ENCODE measurements at places on chromosomes 7 and 10. TPM values are rescaled to one million over a fixed set of nuclear protein-coding genes. Genes with fewer than 3 reads are reported as not detected.

- DNase-seq = no peak
- no peaks in the 10 kb centered on the region for H3K27me3 ChIP-seq
- H3K4me3 ChIP-seq = no peak overlapping the region
- H3K27ac ChIP-seq = no peak overlapping the region
These were observed 26.1 kb downstream of the KLRG2 start for GRCh38 chr7:139457153-139457946.

DNA sequence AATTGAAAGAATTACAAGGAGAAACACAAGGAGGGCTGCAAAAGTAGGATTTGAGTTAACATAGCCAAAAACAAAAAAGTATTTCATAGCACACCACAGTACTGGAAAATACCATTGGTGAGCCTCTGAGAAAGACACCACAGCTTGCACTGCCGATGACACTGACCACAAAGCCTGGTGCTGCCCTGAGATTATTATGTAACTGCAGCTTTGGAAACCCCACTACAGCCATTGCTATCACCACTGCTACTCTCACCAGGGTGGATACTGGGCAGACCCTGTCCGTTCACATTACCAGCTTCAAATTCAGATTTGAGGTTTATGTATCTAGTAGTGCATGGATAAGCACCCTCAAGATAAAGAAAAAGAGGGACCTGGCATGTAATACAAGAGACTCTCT, 1246.7 kb upstream of the SORCS1 start:
- H3K4me1 ChIP-seq = no peaks in the 10 kb centered on the region
- H3K27me3 ChIP-seq = no peaks in the 10 kb centered on the region
- no peak for DNase-seq
- H3K27ac ChIP-seq = no peak overlapping the region

DNA sequence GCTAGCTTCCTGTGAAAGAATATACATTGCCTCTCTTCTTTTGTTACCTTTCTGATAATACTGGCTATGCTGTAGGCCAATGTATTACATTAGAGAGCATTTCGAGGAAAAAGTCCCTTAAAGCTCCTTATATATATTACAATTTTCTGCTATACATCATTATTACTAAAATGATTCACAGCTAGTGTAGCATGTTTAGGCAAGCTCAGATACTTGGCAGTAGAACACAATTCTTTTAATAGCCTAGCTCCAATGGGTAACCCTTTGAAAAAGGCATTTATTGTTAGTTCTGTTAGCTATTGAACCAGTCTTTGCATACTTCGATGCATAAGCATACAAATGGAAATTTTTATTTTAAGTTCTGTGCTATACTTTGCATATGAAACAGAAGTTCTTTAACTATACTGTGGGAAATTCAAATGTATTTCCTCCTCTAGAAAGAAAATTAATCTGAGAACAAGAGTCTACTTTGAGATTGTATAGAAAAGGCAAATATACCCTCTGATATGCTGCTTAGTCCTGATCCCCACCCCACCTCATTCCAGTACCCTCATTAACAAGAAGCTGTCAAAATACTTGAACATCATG, 55.6 kb upstream of the SKAP2 start:
- no peaks in the 10 kb centered on the region for H3K36me3 ChIP-seq
- no peak for DNase-seq
- no peak overlapping the region for H3K4me3 ChIP-seq
- no peaks in the 10 kb centered on the region for H3K4me1 ChIP-seq
- H3K27me3 ChIP-seq = no peaks in the 10 kb centered on the region

DNA sequence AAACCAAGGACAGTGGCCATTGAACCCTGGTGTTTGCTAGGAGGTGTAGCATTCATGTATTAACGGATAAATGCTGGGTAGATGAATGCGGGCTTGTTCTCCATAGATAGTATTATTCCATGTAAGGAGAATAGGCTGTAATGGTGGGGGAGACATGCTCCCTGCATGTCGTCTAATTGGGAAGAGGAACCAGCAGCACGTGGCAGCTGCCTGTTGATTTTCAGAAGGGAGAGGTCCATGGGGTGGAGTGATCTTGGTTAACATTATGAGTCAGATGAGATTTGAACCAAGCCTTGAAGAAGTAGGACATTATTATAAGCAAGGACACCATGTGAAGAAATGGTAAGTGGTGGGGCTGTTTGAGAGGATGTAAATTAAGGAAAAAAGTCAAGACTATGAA, 112.5 kb downstream of the WNT2 start:
- no peak overlapping the region for H3K27ac ChIP-seq
- H3K27me3 ChIP-seq = no peaks in the 10 kb centered on the region
- H3K4me1 ChIP-seq = no peaks in the 10 kb centered on the region
- no peak overlapping the region for H3K4me3 ChIP-seq

GRCh38 chr10:1609648-1609970, 127.7 kb downstream of the ADARB2 start:
- H3K4me1 ChIP-seq = no peaks in the 10 kb centered on the region
- DNase-seq = no peak
- no peaks in the 10 kb centered on the region for H3K36me3 ChIP-seq
- no peak overlapping the region for H3K4me3 ChIP-seq
- H3K27me3 ChIP-seq = peaks cover 4% of the 10 kb centered on the region

The TEX47 gene
- total RNA-seq = not detected

GRCh38 chr7:22672846-22673680, 53.9 kb upstream of the IL6 start:
- no peak overlapping the region for H3K4me3 ChIP-seq
- no peak overlapping the region for H3K27ac ChIP-seq
- no peaks in the 10 kb centered on the region for H3K4me1 ChIP-seq
- H3K36me3 ChIP-seq = no peaks in the 10 kb centered on the region

DNA sequence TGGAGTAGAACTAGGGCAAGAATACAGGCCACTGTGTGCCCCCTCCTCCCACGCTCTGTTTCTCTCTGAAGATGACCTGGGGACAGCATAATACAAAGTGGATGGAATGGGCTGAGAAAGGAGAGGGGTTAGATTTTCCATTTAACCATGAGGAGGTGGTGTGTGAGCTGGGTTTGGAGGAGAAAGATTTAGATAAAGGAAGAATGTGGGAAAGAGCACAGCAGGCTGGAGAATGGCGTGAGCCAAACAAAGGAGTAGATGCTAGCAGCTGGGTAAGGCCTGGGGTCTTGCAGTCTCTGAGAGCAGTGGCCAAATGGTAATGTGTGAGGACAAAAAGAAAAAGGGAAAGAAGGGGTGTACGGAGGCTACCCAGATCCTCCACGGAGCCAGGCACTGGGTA, 8.6 kb downstream of the PNLIPRP2 start:
- no peaks in the 10 kb centered on the region for H3K4me1 ChIP-seq
- H3K27me3 ChIP-seq = peaks cover 10% of the 10 kb centered on the region
- no peak overlapping the region for H3K4me3 ChIP-seq
- H3K36me3 ChIP-seq = no peaks in the 10 kb centered on the region
- DNase-seq = no peak

- no peaks in the 10 kb centered on the region for H3K36me3 ChIP-seq
- no peak overlapping the region for H3K27ac ChIP-seq
- H3K27me3 ChIP-seq = no peaks in the 10 kb centered on the region
- no peaks in the 10 kb centered on the region for H3K4me1 ChIP-seq
- no peak for DNase-seq
- no peak overlapping the region for H3K4me3 ChIP-seq
These were observed 179.8 kb upstream of the PDE1C start for GRCh38 chr7:32250003-32250402.

The CCL24 gene
- total RNA-seq = 0.19 TPM

- H3K27me3 ChIP-seq = no peaks in the 10 kb centered on the region
- H3K27ac ChIP-seq = no peak overlapping the region
- H3K4me1 ChIP-seq = no peaks in the 10 kb centered on the region
- peaks cover 26% of the 10 kb centered on the region for H3K36me3 ChIP-seq
These were observed 48.4 kb downstream of the TES start for GRCh38 chr7:116258734-116259133.

DNA sequence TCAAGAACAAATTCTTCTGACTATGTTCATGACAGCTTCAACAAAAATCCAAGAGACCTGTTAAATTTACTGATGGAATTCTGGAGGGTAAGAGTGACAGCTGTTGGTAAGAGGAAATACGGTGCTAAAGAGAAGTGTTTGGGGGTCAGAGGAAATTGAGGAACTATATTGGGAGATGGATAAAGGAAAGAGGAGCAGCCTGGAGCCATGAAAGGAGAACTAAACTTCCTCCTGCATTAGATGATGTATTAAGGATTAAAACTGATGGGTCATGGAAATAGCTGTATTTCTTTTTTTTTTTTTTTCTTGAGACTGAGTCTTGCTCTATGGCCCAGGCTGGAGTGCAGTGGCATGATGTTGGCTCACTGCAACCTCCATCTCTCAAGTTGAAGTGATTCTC, 95.3 kb downstream of the HERPUD2 start:
- H3K36me3 ChIP-seq = no peaks in the 10 kb centered on the region
- H3K27me3 ChIP-seq = no peaks in the 10 kb centered on the region
- H3K4me3 ChIP-seq = no peak overlapping the region
- no peak for DNase-seq
- H3K27ac ChIP-seq = no peak overlapping the region

- no peak overlapping the region for H3K27ac ChIP-seq
- no peaks in the 10 kb centered on the region for H3K27me3 ChIP-seq
- DNase-seq = no peak
- no peaks in the 10 kb centered on the region for H3K4me1 ChIP-seq
- H3K4me3 ChIP-seq = no peak overlapping the region
These were observed 143.8 kb downstream of the TEX36 start for GRCh38 chr10:125538947-125539731.

The RBM20 gene
- 1.6 TPM for total RNA-seq

DNA sequence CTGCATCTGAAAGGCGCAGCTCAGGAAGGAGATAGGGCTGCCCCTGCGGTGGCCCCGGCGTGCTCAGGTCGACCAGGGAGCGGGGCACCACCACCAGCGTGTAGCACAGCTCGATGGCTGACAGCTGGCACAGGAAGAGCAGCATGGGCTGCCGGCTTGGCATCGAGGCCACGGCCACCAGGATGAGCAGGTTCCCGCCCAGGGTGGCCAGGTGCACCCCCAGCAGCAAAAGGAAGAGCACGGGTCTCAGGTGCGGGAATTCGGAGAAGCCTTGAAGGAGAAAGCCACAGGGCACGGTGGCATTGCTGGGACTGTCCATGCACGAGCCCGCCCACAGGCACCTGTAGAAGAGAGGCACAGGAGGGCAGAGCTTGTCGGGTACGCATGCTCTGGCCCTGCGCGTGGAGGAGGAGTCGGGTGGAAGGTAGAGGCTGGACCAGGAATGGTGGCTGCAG, 33.9 kb downstream of the TAS2R41 start:
- no peak overlapping the region for H3K4me3 ChIP-seq
- no peaks in the 10 kb centered on the region for H3K36me3 ChIP-seq
- no peak for DNase-seq
- H3K27ac ChIP-seq = no peak overlapping the region
- H3K27me3 ChIP-seq = no peaks in the 10 kb centered on the region

DNA sequence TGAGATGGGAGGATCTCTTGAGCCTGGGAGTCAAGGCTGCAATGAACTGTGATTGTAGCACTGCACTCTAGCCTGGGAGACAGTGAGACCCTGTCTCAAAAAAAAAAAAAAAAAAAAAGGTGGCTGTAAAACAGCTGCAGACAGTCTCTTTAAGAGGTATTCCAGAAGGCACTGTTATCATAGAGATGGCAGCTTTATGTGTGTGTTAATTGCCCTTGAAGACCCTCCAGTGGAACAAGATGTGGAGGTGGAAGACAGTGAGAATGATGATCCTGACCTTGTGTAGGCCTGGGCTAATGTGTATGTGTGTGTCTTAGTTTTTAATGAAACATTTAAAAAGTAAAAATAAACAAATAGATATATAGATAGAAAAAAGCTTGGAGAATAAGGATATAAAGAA, 66.0 kb downstream of the ZNF487 start:
- DNase-seq = no peak
- H3K27ac ChIP-seq = no peak overlapping the region
- H3K36me3 ChIP-seq = no peaks in the 10 kb centered on the region
- H3K27me3 ChIP-seq = no peaks in the 10 kb centered on the region
- H3K4me3 ChIP-seq = no peak overlapping the region

DNA sequence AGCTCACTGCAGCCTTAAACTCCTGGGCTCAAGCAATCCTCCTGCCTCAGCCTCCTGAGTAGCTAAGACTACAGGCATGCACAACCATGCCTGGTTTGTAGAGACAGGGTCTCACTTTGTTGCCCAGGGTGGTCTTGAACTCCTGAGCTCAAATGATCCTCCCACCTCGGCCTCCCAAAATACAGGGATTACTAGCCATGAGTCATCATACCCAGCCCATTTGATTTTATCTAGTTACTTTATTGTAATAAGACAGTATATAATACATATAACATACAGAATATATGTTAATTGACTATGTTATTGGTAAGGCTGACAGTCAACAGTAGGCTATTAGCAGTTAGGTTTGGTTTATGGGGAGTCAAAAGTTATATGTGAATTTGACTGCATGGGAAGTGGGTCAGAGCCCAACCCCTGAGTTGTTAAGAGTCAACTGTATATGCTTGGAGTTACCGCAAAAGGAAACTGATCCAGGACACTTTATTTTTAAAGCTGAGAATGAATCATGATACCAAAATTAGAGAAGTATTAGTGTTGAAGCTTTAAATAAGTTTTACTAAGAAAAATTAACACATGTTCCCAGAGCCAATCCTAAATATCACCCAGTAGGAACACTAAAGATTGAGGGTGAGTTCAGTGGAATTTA, 20.7 kb upstream of the KMT2E start:
- no peak for DNase-seq
- H3K4me3 ChIP-seq = no peak overlapping the region
- H3K27me3 ChIP-seq = no peaks in the 10 kb centered on the region
- H3K36me3 ChIP-seq = peaks cover 5% of the 10 kb centered on the region
- H3K4me1 ChIP-seq = no peaks in the 10 kb centered on the region

DNA sequence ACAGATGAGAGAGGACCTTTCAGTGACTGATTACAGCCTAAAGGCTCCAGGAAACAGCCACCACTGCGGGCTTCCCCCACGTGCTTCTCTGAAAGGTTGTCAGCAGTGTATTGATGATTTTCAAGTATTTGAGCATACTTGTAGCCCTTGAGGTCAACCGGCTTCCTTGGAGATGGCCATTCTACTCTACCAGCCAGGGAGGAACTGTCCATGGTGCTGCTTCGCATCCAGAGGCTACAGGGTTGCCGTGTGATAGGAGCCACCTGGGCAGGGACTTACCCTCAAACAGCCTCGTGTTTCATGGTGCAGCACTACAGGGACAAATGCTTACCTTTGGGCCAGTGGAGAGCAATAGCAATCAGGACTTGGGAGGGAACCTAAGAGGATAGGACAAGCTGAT, 179.5 kb downstream of the DPP6 start:
- H3K4me1 ChIP-seq = no peaks in the 10 kb centered on the region
- H3K4me3 ChIP-seq = no peak overlapping the region
- no peaks in the 10 kb centered on the region for H3K36me3 ChIP-seq
- no peak for DNase-seq

- no peaks in the 10 kb centered on the region for H3K4me1 ChIP-seq
- no peak for DNase-seq
- H3K4me3 ChIP-seq = no peak overlapping the region
- no peak overlapping the region for H3K27ac ChIP-seq
These were observed 179.1 kb upstream of the LRRTM3 start for GRCh38 chr10:66746711-66747110.

- peaks cover 30% of the 10 kb centered on the region for H3K27me3 ChIP-seq
- H3K27ac ChIP-seq = no peak overlapping the region
- H3K4me3 ChIP-seq = no peak overlapping the region
- no peak for DNase-seq
- no peaks in the 10 kb centered on the region for H3K4me1 ChIP-seq
These were observed 4.4 kb upstream of the FZD9 start for GRCh38 chr7:73429215-73429614.

GRCh38 chr7:140326116-140326928, 72.0 kb downstream of the SLC37A3 start:
- no peaks in the 10 kb centered on the region for H3K36me3 ChIP-seq
- peak; percentile 48 for DNase-seq
- H3K4me3 ChIP-seq = no peak overlapping the region
- H3K27ac ChIP-seq = no peak overlapping the region

The MRPS24 gene
- total RNA-seq = 107 TPM

All from thymus (tissue), 14 donors.